ENCODE measurements at places on chromosomes 3 and 15.

GRCh38 chr3:134704133-134704532 lies 53.3 kb upstream of the KY start:
- H3K27me3 ChIP-seq, result peaks cover 16% of the 10 kb centered on the region
- H3K36me3 ChIP-seq, result no peaks in the 10 kb centered on the region
- H3K4me3 ChIP-seq, result no peak overlapping the region
- no peaks in the 10 kb centered on the region for H3K4me1 ChIP-seq
- DNase-seq, result no peak

GRCh38 chr3:15983232-15983631 lies 185.5 kb upstream of the ANKRD28 start:
- no peak for DNase-seq
- no peak overlapping the region for H3K4me3 ChIP-seq
- H3K36me3 ChIP-seq, result no peaks in the 10 kb centered on the region
- H3K27me3 ChIP-seq, result no peaks in the 10 kb centered on the region

- no peaks in the 10 kb centered on the region for H3K27me3 ChIP-seq
- DNase-seq, result no peak
- no peaks in the 10 kb centered on the region for H3K36me3 ChIP-seq
- no peak overlapping the region for H3K27ac ChIP-seq
Measured at GRCh38 chr3:42507761-42508335, 5.4 kb downstream of the VIPR1 start.

GRCh38 chr3:38969317-38970235 lies 82.2 kb downstream of the SCN11A start:
- H3K27me3 ChIP-seq, result peaks cover 26% of the 10 kb centered on the region
- DNase-seq, result no peak
- H3K36me3 ChIP-seq, result no peaks in the 10 kb centered on the region
- no peak overlapping the region for H3K27ac ChIP-seq
- no peak overlapping the region for H3K4me3 ChIP-seq
- no peaks in the 10 kb centered on the region for H3K4me1 ChIP-seq

DNA sequence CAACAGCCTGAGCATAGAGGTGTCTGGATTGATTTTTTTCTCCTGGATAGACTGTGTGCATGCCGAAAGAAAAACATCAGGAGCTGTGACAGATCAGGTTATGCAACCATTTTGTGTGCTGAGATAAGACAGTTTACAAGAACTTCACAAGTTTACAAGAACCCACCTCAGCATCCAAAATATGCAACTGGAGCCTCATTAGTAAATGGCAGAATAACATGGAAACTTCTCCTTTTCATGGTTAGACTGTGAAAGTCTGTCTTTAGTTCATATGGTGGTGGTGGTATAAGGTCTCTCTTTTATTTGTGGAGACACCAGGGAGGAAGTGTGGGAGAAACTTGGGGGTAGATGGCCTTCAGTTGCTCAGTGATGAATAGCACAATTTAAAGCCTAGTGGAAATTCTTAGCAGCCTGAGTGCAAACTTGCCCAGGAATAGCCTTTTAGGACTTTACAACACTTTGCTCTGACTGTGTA lies 3.7 kb upstream of the ZNF609 start:
- peaks cover 11% of the 10 kb centered on the region for H3K4me1 ChIP-seq
- H3K4me3 ChIP-seq, result no peak overlapping the region
- no peaks in the 10 kb centered on the region for H3K36me3 ChIP-seq
- H3K27me3 ChIP-seq, result no peaks in the 10 kb centered on the region
- no peak for DNase-seq
- no peak overlapping the region for H3K27ac ChIP-seq

DNA sequence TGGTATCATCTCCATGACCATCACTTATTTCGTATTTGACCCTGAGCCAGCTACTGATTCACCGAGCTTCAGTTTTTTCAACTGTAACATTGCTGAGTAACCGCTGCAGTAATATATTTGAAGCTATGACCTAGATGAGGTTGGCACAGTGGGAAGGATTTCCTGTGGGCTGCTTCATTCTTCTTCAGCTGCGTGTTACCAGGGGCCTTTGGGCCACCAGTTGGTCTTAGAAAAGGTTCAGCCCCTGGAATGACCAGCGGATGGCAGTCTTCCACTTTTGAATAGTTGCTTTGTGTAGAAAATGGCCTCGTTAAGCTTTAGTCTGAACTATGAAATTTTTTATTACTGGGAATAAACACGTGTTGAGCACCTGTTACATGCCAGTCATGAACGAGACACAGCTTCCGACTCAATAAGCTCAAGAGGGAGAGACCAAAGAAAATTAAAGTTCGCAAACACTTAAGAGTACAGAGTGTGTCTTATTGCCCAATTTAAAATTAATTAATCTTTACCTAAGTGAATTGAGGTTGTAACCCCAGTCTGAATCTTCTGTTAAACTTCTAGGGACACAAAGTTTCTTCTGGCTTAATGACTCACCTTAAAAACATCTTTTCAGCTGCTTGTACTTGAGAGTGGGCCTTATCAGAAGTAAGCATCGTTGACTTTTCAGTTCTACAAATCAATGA lies 57.6 kb upstream of the NR2E3 start:
- H3K27ac ChIP-seq, result no peak overlapping the region
- H3K36me3 ChIP-seq, result no peaks in the 10 kb centered on the region
- H3K4me1 ChIP-seq, result peaks cover 38% of the 10 kb centered on the region
- H3K27me3 ChIP-seq, result no peaks in the 10 kb centered on the region
- peak; percentile 65 for DNase-seq
- H3K4me3 ChIP-seq, result no peak overlapping the region

DNA sequence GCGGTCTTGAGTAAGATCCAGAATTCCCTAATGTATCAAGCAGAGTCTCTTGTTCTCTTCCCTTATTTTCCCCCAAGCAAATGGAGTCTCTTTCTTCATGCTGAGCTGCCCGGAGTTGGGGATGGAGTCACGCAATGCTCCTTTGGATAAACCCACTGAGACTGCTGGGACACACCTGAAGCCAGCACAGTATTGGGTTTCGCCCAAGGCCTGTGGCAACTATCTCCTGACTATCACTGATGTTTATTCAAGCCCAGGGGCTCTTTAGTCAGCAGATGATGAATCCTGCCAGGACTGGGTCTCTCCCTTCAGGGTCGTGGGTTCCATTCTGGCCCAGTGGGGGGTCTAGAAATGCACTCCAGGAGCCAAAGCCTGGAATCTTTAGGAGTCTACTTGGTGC lies 11.3 kb downstream of the USF3 start:
- H3K27ac ChIP-seq, result no peak overlapping the region
- no peaks in the 10 kb centered on the region for H3K4me1 ChIP-seq
- H3K36me3 ChIP-seq, result no peaks in the 10 kb centered on the region
- H3K4me3 ChIP-seq, result no peak overlapping the region

DNA sequence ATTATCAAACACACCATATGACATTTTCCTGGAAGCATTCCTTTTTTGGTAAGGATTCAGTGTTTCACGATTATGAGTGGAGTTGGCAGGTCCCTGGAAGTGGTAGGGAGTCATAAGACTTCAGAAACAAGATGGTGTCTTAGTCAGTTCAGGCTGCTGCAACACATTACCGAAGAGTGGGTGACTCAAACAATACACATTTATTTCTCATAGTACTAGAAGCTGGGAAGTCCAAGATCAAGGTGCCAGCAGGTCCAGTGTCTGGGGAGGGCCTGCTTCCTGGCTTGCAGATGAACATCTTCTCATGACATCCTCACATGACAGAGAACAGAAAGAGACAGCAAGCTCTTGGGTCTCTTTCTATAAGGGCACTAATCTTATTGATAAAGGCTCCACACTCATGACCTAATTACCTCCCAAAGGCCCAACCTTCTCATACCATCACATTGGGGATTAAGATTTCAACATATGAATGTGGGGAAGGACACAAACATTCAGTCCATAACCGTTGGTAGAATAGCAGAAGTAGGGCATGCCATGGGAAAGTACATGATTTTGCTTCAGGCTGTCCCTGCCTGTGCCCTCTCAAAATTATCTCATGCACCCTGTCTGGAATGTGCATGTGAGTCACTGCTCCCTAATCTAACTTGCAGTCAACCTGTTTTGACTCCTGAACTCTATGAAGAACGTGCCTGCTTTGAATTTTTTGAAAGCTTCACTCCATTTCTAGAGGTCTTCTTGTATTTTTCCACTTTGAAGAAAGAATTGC lies 72.5 kb downstream of the GTPBP8 start:
- H3K4me3 ChIP-seq, result no peak overlapping the region
- no peak for DNase-seq
- H3K27me3 ChIP-seq, result no peaks in the 10 kb centered on the region
- no peak overlapping the region for H3K27ac ChIP-seq
- no peaks in the 10 kb centered on the region for H3K36me3 ChIP-seq

GRCh38 chr3:102926618-102927017 lies 491.8 kb downstream of the ZPLD1 start:
- no peak overlapping the region for H3K4me3 ChIP-seq
- H3K27me3 ChIP-seq, result no peaks in the 10 kb centered on the region
- no peaks in the 10 kb centered on the region for H3K36me3 ChIP-seq
- H3K4me1 ChIP-seq, result no peaks in the 10 kb centered on the region

GRCh38 chr15:27182561-27183110 lies 211.7 kb downstream of the GABRG3 start:
- H3K27ac ChIP-seq, result no peak overlapping the region
- no peak for DNase-seq
- H3K36me3 ChIP-seq, result no peaks in the 10 kb centered on the region
- no peaks in the 10 kb centered on the region for H3K4me1 ChIP-seq
- no peak overlapping the region for H3K4me3 ChIP-seq

DNA sequence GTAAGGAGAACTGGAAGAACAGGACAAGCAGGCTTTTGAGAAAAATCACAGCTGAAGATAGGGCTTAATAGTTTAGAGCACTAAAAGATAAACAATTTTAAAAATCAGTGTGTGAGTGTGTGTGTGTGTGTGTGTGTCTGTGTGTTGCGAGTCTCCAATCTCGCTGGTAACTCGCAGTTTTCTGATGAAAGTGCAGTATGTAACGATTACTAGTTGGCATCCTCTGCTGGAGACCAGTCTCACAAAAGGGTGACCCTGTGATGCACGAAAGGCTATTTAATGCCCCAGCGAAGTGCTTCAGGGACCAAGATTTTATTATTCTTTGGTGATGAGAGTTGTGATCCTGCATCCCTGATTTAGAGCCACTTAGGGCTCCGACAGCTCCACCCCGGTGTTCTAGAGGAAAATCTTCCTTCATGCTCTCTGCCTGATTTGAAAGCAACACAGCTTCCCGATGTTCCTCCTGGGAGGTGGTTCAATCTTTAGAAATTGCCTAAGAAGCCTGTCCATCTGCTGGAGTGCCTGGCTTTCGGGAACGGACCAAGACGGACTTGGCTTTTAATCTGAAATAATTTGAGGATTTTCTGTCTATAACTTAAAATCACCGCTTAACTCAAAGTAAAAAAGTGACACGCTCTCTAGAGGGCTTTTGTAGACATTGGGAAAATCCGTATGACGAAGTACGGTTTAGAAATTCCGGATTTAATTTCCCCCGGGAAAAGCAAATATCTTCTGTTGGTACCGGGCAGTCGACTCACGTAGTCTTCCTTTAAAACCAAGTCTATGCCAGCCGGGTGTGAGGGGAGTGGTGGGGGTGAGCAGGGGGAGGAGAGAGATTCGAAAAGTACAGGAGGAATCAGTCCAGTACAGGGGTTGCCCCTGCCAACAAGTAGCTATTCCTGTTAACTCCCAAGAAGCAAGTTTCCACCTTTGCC lies 1.1 kb upstream of the ALCAM start:
- peaks cover 9% of the 10 kb centered on the region for H3K4me1 ChIP-seq
- H3K36me3 ChIP-seq, result no peaks in the 10 kb centered on the region
- H3K4me3 ChIP-seq, result peak overlapping the region; percentile 49
- H3K27ac ChIP-seq, result peak overlapping the region; percentile 78
- no peaks in the 10 kb centered on the region for H3K27me3 ChIP-seq

DNA sequence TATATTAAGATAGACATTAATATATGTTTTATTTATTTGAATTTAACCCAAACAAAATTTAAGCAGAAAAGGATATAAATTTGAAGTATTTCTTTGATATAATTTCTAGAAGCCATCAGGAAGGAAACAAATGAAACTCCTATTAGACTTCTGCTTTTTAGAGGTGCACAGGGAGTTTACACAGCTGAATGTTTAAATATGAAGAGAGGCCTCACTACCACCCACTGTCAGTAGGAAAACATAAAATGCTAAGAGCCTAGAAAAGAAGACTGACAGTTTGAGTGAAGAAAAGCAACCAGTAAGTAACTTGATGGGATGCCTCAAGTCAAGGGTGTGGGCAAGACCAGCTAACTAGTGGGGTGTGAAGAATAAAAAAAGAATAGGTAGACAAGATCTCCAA lies 19.7 kb downstream of the PLSCR2 start:
- no peaks in the 10 kb centered on the region for H3K4me1 ChIP-seq
- no peaks in the 10 kb centered on the region for H3K36me3 ChIP-seq
- no peaks in the 10 kb centered on the region for H3K27me3 ChIP-seq
- no peak overlapping the region for H3K27ac ChIP-seq
- no peak overlapping the region for H3K4me3 ChIP-seq
- DNase-seq, result no peak

DNA sequence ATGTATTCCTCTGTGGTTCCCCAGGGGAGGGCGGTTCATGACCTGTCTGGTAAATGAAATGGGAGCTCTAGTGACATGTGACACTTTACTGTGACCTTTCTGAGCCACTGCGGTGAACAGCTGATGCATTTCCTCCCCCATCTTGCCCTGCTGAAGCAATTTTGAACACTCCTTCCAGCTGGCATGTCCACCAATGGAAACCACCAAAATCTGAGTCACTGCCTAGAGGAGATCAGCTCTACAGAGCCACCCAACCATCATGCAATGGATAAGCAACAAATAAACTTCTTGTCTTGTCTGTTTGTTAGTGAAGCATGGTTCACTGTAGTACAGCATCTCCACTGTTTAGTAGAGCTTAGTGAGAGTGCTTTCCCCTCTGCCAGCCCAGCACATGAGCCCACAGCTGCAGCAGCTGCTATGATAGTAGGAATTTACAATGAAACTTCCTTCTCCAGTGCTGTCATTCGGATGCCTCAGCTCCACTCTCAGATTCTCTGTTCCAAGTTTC lies 479.4 kb downstream of the NTRK3 start:
- no peaks in the 10 kb centered on the region for H3K4me1 ChIP-seq
- DNase-seq, result no peak
- no peaks in the 10 kb centered on the region for H3K36me3 ChIP-seq
- H3K4me3 ChIP-seq, result no peak overlapping the region
- no peaks in the 10 kb centered on the region for H3K27me3 ChIP-seq

- no peak overlapping the region for H3K27ac ChIP-seq
- no peaks in the 10 kb centered on the region for H3K4me1 ChIP-seq
- H3K27me3 ChIP-seq, result no peaks in the 10 kb centered on the region
Measured at GRCh38 chr3:11459186-11459824, 184.4 kb downstream of the VGLL4 start.

All from HCT116 (cell line).